ENCODE measurements at places on chromosomes 7 and 10.

GRCh38 chr10:51786684-51787035 is 87.3 kb upstream of the CSTF2T start:
- no peak overlapping the region for H3K4me3 ChIP-seq
- peaks cover 4% of the 10 kb centered on the region for H3K4me1 ChIP-seq
- H3K36me3 ChIP-seq, result peaks cover 9% of the 10 kb centered on the region
- no peak for DNase-seq
- no peaks in the 10 kb centered on the region for H3K27me3 ChIP-seq
- no peak overlapping the region for H3K27ac ChIP-seq

- H3K4me1 ChIP-seq, result no peaks in the 10 kb centered on the region
- DNase-seq, result no peak
- H3K36me3 ChIP-seq, result no peaks in the 10 kb centered on the region
- H3K27ac ChIP-seq, result no peak overlapping the region
Measured at GRCh38 chr10:46524472-46525176, 31.8 kb downstream of the GPRIN2 start.

DNA sequence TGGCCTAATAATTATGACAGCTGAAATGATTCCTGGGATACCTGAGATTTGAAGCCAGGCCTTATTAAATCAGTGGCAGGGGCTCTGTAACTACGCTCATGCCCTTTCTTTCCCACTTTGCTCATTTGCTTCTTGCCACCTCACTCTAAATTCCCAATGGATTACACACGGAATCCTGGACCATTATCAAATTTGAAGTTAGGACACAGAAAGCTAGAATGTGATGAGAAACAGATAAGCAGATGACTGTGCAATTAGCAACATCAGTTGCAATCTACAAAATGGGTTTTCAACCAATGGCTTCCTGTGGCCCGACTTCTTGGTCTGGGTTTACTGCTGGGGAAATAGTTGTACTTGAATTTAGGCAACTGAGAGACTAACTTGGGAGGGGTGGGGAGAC is 374.3 kb downstream of the INHBA start:
- no peaks in the 10 kb centered on the region for H3K36me3 ChIP-seq
- peak overlapping the region; percentile 63 for H3K27ac ChIP-seq
- peaks cover 33% of the 10 kb centered on the region for H3K4me1 ChIP-seq
- H3K4me3 ChIP-seq, result no peak overlapping the region
- DNase-seq, result no peak

GRCh38 chr7:128373606-128374005 is 12.1 kb upstream of the PRRT4 start:
- H3K4me3 ChIP-seq, result no peak overlapping the region
- H3K36me3 ChIP-seq, result no peaks in the 10 kb centered on the region
- peaks cover 4% of the 10 kb centered on the region for H3K4me1 ChIP-seq
- H3K27me3 ChIP-seq, result no peaks in the 10 kb centered on the region

DNA sequence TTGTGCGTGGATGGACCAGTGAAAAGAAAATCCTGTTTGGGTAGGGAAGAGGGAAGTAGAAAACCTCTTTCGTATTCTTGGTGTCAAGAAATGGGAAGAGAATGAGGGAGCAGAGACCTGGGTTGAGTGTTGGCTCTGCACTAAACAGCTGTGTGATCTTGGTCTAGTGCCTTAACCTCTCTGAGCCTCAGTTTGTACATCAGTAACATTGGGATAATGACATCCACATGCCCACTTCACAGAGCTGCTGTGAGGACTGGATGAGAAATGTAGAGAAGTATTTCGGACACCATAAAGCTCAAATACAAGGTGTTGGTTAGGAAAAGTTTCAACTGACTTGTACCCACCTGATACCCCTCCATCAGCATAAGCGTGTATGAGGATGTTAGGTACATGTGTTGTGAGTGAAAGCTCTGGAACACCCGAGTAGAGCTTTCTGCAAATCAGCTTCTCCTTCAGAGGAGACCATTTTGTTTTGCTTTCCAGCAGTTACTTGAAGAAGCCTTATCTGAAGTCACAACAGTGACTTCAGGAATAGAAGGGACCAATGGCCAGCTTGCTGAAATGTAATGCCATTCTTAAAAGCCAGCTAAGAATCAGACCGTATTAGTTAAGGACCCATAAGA is 11.2 kb downstream of the TRIM56 start:
- no peak overlapping the region for H3K27ac ChIP-seq
- H3K4me1 ChIP-seq, result peaks cover 18% of the 10 kb centered on the region
- DNase-seq, result no peak
- no peak overlapping the region for H3K4me3 ChIP-seq
- no peaks in the 10 kb centered on the region for H3K27me3 ChIP-seq

DNA sequence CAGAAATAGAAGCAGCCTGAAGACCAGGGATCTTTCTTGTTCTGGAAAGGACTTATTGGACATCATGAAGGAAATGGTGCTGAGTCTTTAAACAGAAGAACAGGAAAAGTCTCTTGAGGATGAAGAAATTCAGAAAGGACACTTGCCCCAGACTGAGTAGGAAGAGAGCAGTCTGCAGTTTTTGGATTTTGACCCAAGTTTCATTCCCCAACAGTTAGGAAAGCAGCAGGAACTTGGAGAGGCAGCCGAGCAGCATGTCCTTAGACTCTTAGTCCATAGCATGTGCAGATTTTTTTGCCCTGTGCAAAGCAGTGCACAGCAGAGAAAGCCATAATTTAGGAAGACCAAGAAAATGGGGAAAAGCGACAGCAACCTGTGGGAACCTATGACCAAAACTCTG is 927.2 kb upstream of the AUTS2 start:
- no peaks in the 10 kb centered on the region for H3K36me3 ChIP-seq
- H3K4me3 ChIP-seq, result no peak overlapping the region
- peaks cover 13% of the 10 kb centered on the region for H3K27me3 ChIP-seq
- no peak for DNase-seq
- peaks cover 5% of the 10 kb centered on the region for H3K4me1 ChIP-seq
- H3K27ac ChIP-seq, result no peak overlapping the region

Data from mesothelial cell of epicardium (in vitro differentiated cells).